ENCODE measurements at places on chromosomes 7 and 10. TPM values are rescaled to one million over a fixed set of nuclear protein-coding genes. Genes with fewer than 3 reads are reported as not detected.
A peak's percentile ranks its signal among the peaks of the same experiment; 100 is the strongest.

The SEMA3C gene
- not detected for total RNA-seq

The POU6F2 gene
- not detected for total RNA-seq

The LDB3 gene
- 0.04 TPM for total RNA-seq

The CALCR gene
- total RNA-seq, result not detected

The DNAJB6 gene
- 124 TPM for total RNA-seq

The PRKAR2B gene
- total RNA-seq, result 1.1 TPM

The NUTM2B gene
- 1.1 TPM for total RNA-seq

The OLAH gene
- total RNA-seq, result not detected

The TAS2R41 gene
- not detected for total RNA-seq

The ASB10 gene
- not detected for total RNA-seq

The GIMAP6 gene
- 45.8 TPM for total RNA-seq

The CRPPA gene
- 1.6 TPM for total RNA-seq

The SPDYE6 gene
- total RNA-seq, result not detected

The ANXA8 gene
- total RNA-seq, result not detected

DNA sequence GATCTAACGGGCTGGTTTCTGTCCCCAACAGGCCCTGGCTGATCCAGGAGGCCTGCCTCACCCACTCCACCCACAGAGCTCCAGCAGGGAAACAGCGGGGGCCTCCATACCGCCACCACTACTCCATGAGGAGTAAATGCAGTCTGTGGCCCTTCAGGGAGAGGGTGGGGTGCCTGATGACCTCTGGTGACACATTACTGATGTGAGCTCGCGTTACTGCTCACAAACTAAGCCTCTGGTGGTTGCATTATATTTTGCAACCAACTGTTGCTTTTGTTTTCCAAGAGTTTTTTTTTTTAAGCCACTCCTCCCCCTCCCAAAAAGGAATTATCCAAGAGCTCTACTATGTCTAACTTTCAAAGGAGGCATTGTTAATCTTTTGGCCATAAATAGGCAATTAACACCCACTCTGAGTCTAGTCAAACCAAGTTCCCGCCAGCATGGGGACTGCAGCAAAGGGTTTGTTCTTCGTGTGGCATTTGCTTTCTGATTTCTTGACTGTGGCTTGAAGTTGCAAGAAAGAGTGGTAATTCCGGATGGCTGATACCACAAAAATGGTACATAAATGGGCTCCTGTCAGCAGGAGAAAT is 72.6 kb downstream of the FAM53B start:
- peak overlapping the region; percentile 3 for H3K4me3 ChIP-seq
- H3K36me3 ChIP-seq, result no peaks in the 10 kb centered on the region
- peak overlapping the region; percentile 5 for H3K27ac ChIP-seq
- DNase-seq, result no peak

DNA sequence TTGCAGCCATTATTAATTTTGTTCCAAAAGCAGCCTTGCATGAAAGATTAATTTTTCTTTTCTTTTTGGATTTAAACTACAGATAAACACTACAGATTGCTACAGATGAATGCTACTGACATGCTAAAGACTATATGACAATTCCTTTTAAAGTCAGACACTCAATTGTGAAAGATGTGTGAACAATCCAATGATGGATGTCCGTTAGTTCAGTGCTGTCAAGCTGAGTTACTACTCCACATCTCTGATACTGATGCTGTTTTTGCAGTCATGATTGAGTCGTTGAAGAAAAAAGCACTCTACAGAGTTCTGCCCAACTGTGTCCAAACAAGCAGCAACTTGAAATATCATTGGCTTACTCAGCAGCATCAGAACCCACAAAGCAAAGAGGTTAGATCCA is 146.8 kb downstream of the OTUD1 start:
- H3K4me1 ChIP-seq, result no peaks in the 10 kb centered on the region
- no peaks in the 10 kb centered on the region for H3K36me3 ChIP-seq
- no peak for DNase-seq
- H3K27me3 ChIP-seq, result no peaks in the 10 kb centered on the region
- H3K4me3 ChIP-seq, result no peak overlapping the region

GRCh38 chr7:100791881-100792666 is 35.2 kb downstream of the EPHB4 start:
- H3K27ac ChIP-seq, result no peak overlapping the region
- no peaks in the 10 kb centered on the region for H3K4me1 ChIP-seq
- no peaks in the 10 kb centered on the region for H3K27me3 ChIP-seq
- DNase-seq, result no peak
- H3K36me3 ChIP-seq, result no peaks in the 10 kb centered on the region
- no peak overlapping the region for H3K4me3 ChIP-seq

GRCh38 chr10:14787938-14788337 is 13.2 kb upstream of the FAM107B start:
- no peak for DNase-seq
- H3K36me3 ChIP-seq, result no peaks in the 10 kb centered on the region
- H3K27ac ChIP-seq, result no peak overlapping the region

DNA sequence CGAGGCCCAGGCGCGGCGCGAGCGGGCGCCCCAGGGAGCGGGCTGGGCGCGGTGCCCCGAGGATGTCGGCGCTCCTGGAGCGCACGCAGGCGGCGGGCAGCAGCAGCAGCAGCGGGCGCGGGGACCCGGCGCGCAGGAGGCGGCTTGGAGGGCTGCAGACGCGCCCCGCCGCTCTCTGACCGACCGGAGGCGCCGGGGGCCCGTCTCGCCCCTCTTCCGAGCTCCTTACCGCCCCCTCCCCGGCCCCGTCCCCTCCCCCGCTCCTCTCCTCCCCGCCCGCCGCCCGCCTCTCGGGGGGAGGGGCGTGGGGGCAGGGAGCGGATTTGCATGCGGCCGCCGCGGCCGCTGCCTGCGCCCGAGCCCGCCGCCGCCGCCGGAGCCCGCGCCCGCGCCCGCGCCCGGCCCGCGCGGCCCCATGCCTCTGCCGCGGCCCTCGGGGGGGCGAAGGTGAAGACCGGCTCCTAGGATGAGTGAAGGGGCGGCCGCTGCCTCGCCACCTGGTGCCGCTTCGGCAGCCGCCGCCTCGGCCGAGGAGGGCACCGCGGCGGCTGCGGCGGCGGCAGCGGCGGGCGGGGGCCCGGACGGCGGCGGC is at the start of gene NRG3:
NRG3 (plus strand) TSS at position 320 of the 592 bp plus-strand sequence.
- H3K4me3 ChIP-seq, result no peak within 1 kb of the TSS
- no peak within 1 kb of the TSS for H3K27ac ChIP-seq
- H3K27me3 ChIP-seq, result no peaks in the 10 kb centered on the region
- H3K4me1 ChIP-seq, result no peaks in the 10 kb centered on the region
- DNase-seq, result no peak

GRCh38 chr7:101319401-101319800 is 2.2 kb downstream of the IFT22 start:
- no peak overlapping the region for H3K27ac ChIP-seq
- DNase-seq, result no peak
- no peak overlapping the region for H3K4me3 ChIP-seq

DNA sequence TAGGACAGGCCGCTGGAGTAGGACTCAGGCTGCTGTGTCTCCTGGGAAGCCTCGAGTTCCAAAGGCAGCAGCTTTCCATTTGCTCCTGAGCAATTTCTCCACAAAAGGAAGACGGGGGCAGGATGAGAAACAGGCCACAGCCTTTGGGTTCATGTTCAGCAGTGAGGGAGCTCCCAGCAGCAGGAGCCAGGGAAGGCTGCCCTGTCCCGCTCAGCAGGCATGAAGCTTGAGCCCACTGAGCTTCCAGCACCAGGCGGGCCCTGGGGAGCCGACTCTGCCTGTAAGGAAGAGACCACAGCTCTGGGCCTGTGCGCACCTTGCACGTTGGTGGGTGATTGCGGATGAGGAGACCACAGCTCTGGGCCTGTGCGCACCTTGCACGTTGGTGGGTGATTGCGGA is 527.2 kb downstream of the TCERG1L start:
- no peaks in the 10 kb centered on the region for H3K27me3 ChIP-seq
- no peak for DNase-seq
- H3K27ac ChIP-seq, result no peak overlapping the region
- H3K4me1 ChIP-seq, result no peaks in the 10 kb centered on the region

- H3K36me3 ChIP-seq, result no peaks in the 10 kb centered on the region
- peak; percentile 49 for DNase-seq
- peaks cover 22% of the 10 kb centered on the region for H3K4me1 ChIP-seq
- no peaks in the 10 kb centered on the region for H3K27me3 ChIP-seq
- H3K27ac ChIP-seq, result peak overlapping the region; percentile 36
- H3K4me3 ChIP-seq, result no peak overlapping the region
These were observed 139.2 kb downstream of the ETV1 start for GRCh38 chr7:13850185-13850752.

- DNase-seq, result no peak
- no peaks in the 10 kb centered on the region for H3K36me3 ChIP-seq
- H3K27ac ChIP-seq, result no peak overlapping the region
- H3K4me3 ChIP-seq, result no peak overlapping the region
These were observed 222.2 kb upstream of the NRP1 start for GRCh38 chr10:33556620-33557019.

GRCh38 chr7:51315393-51316261 is 982 bp downstream of the COBL start:
- no peaks in the 10 kb centered on the region for H3K4me1 ChIP-seq
- H3K27ac ChIP-seq, result no peak overlapping the region
- H3K36me3 ChIP-seq, result no peaks in the 10 kb centered on the region
- no peaks in the 10 kb centered on the region for H3K27me3 ChIP-seq

DNA sequence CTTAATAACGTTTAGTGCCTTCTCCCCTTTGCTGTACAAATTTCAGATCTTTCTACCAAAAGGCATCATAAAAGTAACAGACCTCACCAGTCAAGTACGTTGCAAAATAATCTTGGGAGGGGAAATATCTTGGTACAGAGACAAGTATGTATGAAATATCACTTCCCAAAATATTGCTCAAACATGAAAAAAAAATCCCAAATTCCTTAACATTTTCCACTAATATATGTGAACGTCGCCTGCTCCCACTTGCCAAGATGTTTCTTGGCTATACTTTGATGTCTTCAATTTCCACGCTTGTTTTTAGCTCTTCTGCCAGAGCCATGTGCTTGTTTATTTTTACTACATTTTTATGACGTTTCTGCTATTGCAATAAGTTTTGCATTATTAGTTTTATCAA is 223.5 kb downstream of the PLXNA4 start:
- no peak overlapping the region for H3K27ac ChIP-seq
- no peaks in the 10 kb centered on the region for H3K36me3 ChIP-seq
- no peaks in the 10 kb centered on the region for H3K4me1 ChIP-seq
- H3K4me3 ChIP-seq, result no peak overlapping the region

GRCh38 chr7:102424787-102425218 is 8.6 kb upstream of the ORAI2 start:
- no peaks in the 10 kb centered on the region for H3K27me3 ChIP-seq
- peaks cover 84% of the 10 kb centered on the region for H3K4me1 ChIP-seq
- H3K36me3 ChIP-seq, result no peaks in the 10 kb centered on the region
- no peak overlapping the region for H3K27ac ChIP-seq

GRCh38 chr7:154770962-154771361 is 232.0 kb downstream of the PAXIP1 start:
- no peaks in the 10 kb centered on the region for H3K36me3 ChIP-seq
- H3K4me3 ChIP-seq, result no peak overlapping the region
- H3K27me3 ChIP-seq, result no peaks in the 10 kb centered on the region
- DNase-seq, result no peak
- no peak overlapping the region for H3K27ac ChIP-seq
- H3K4me1 ChIP-seq, result no peaks in the 10 kb centered on the region

DNA sequence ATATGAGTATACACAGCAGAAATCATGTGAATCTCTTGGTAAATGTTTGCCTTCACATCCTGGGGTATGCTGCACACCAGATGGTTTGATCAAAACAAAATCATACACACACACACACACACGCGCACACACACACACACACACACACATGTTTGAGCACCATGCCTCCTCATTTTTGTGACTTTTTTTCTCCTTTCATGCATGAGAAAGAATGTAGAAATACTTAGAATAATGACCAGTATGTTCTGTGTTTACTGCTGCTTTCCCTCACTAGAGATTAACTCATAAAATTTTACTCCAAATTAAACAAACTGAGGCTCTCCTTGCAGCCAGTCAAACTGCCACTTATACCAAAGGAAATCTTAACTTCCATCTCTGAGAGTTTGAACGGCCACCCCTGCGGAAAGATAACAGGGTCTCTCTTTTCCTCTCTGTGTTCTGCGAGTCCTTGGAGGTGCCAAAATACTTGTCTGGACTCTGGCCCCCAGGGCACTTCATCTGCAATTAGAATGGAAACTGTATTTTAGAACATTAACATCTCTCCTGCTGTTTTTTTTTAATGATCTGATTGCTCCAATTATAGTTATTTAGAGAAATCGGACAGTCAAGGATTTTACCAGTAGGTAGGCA is 320.8 kb upstream of the NFE2L3 start:
- no peak overlapping the region for H3K27ac ChIP-seq
- no peaks in the 10 kb centered on the region for H3K36me3 ChIP-seq
- no peak overlapping the region for H3K4me3 ChIP-seq
- DNase-seq, result no peak
- H3K27me3 ChIP-seq, result no peaks in the 10 kb centered on the region

- no peak for DNase-seq
- H3K36me3 ChIP-seq, result no peaks in the 10 kb centered on the region
- H3K4me1 ChIP-seq, result no peaks in the 10 kb centered on the region
- H3K27me3 ChIP-seq, result no peaks in the 10 kb centered on the region
- H3K4me3 ChIP-seq, result no peak overlapping the region
These were observed 198.1 kb upstream of the HABP2 start for GRCh38 chr10:113354711-113355110.

DNA sequence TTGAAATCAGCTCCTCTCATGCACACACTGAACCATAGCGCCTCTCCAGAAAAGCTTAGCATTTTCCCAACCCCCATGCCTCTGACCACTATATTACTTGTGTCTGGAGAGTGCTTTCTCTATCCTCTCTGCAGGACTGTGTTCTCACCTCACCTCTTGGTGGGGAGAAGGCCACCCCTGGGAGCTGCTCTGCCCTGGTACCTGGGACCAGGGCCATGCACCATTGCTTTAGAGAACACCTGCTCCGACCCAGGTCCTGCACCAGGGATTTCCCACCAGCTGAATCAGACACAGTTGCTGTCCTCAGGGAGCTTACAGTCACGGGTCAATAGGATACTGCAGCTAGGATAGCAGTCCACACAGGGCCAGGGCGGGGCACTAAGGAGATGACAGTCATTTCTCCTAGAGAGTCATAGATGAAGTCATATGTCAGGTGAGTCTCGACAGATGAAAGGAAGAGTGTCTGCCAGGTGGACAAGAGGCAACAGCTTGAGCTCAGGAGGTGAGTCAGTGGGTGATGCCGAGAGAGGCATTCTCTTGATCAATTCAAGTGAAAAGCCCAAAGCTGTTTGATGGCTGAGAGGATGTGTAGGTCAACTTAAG is 619 bp upstream of the LMTK2 start:
- H3K4me1 ChIP-seq, result peaks cover 31% of the 10 kb centered on the region
- H3K27me3 ChIP-seq, result peaks cover 6% of the 10 kb centered on the region
- H3K4me3 ChIP-seq, result no peak overlapping the region
- no peaks in the 10 kb centered on the region for H3K36me3 ChIP-seq
- H3K27ac ChIP-seq, result no peak overlapping the region

DNA sequence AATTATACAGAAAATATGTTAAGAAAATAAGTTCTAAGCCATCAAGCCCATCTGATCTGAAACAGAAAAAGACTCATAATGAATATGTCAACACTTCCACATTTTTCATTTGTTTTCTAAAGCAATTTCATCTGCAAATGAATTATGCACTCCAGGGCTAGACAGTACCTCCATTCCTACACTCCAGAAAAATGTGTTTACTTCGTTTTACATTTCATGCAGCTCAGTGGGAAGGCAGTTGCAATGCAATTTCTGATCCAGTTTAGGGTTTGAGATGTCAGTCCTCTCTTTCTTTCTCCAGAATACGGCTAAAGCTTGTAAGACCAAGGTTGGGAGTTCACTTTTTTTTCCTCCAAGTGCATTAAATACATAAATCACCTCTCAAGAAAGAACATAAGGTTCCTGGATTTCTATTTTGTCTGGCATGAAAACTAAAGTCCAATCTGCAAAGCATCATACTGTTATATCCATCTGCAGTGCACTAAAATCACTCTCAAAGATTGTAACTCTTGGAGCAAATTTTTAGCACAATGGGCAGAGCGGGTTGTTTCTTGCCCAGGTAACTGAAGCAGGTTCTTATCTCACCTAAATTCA is 348.8 kb upstream of the C7orf33 start:
- no peak for DNase-seq
- H3K27me3 ChIP-seq, result no peaks in the 10 kb centered on the region
- no peak overlapping the region for H3K27ac ChIP-seq

All from CD8-positive, alpha-beta memory T cell (primary cell).